Fibroblast of villous mesenchyme (primary cell): ENCODE measurements at places on chromosomes 12 and 14. TPM values are rescaled to one million over a fixed set of nuclear protein-coding genes. Genes with fewer than 3 reads are reported as not detected.

DNA sequence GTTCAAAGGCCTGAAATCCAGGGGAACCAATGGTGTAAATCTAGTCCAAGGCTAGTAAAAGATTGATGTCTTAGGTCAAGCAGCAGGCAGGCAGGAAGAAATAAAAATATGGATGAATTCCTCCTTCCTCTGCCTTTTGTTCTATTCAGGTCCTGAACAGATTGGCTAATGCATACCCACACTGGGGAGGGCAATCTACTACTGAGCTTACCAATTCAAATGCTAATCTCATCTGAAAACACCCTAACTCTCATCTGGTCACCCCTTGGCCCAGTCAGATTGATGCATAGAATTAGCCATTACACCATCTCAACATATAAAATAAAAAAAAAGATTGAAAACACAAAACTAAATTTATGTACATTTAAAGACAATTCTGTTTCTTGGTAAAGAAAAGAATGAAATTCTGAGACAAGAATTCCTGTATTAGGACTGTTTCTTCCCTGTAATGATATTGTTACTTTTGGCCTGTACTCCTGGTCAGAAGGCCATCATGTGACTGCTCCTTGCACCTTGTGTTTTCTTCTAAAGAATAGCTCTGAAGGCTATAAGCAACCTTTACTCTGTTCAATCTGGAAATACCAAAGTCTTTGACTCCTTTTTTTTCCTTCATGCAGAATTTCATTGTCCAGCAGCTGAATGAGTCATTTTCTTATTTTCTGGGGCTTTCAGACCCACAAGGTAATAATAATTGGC is 19.9 kb downstream of the CLEC6A start:
- DNase-seq = no peak

DNA sequence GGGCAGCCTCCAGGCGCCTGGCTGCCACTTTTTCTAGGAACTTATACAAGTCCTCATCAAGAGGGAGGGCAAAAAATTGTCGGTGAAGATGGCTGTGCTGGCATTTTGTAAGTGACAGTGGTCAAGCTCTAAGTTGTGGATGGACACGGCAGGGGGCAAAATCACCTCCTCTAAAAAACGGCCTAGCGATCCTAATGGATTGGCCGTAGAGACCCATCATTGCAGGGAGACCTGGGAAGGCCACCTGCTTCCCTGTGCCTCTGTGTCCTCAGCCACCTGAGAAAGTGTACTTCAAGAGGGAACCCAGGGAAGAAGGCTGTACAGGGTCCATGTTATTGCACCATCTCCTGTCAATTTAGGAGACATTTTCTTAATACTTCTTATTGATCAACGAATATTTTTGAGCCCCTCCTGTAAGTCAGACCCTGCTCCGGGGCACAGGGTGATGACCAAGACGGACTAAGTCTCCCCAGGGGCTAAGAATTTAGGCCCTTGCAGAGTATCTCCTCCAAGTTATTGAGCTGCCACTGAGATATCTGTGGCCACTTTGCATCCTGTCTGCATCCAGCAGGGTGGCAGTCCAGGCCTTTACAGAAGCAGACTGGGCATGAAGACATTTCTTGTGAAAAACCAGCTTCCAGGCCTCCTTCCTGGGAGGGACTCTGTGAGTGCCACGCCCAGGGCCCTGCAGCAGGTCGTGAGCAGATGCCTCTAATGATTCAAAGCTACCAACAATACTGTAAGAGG is 40.5 kb downstream of the PSMA6 start:
- peak; percentile 48 for DNase-seq

GRCh38 chr14:60655898-60656685 is 6.8 kb upstream of the SIX1 start:
- DNase-seq = no peak

The ENDOU gene
- not detected in 2 replicates for total RNA-seq

The HHIPL1 gene
- 3.9 TPM in 2 replicates for total RNA-seq

The FOXG1 gene
- under 0.01 TPM in 1 of 2 replicates, not detected in the other for total RNA-seq
